Urinary bladder (tissue), 4 donors: ENCODE measurements at places on chromosomes 11 and 22. TPM values are rescaled to one million over a fixed set of nuclear protein-coding genes. Genes with fewer than 3 reads are reported as not detected.

- DNase-seq = no peak
Observed at GRCh38 chr11:129840236-129840635, 24.6 kb downstream of the TMEM45B start.

- DNase-seq = no peak
Observed at GRCh38 chr11:12540913-12541582, 133.2 kb upstream of the TEAD1 start.

DNA sequence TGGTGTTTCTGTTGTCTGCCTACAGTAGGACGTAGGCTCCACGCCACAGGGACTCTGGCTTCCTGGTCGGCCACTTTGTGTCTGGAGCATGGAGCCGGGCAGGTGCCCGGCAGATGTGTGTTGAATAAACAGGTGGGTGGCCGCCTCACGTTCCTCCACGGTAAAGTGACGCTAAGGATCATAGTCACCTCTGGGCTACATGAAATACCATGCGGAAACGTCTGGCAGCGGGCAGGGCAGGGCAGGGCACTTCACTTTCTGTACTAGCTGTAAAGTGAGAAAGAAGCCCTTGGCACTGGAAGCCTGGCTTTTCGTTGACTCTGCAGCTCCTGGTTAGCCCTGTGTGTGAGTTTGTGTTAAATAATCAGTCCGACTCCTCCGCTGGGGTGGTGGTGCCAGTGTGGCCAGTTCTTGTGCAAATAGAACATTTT is 52.4 kb downstream of the MCM5 start:
- peak; percentile 49 for DNase-seq

Gene TEX12
- polyA plus RNA-seq = 0.09 TPM

Gene RBMXL2
- polyA plus RNA-seq = not detected

DNA sequence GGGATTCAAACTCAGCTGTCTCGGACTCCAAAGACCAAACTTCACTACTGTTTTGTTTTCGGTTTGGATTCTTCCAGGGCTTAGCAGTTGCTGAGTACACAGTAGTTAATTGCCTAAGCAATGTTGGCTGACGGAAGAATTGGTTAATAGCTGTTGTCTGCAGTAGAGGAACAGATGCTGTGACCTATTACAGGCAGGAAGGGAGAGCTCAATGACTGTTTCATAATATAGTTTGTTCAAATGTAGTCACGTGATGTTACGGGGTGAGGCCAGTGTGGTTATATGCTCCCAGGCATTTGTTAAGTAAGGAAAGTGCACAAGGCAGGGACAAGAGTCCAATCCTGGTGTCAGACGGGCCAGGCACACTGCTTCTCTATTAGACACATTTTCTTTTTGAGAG is 222.6 kb upstream of the CCDC90B start:
- no peak for DNase-seq

Gene ATM
- polyA plus RNA-seq = 23.7 TPM

DNA sequence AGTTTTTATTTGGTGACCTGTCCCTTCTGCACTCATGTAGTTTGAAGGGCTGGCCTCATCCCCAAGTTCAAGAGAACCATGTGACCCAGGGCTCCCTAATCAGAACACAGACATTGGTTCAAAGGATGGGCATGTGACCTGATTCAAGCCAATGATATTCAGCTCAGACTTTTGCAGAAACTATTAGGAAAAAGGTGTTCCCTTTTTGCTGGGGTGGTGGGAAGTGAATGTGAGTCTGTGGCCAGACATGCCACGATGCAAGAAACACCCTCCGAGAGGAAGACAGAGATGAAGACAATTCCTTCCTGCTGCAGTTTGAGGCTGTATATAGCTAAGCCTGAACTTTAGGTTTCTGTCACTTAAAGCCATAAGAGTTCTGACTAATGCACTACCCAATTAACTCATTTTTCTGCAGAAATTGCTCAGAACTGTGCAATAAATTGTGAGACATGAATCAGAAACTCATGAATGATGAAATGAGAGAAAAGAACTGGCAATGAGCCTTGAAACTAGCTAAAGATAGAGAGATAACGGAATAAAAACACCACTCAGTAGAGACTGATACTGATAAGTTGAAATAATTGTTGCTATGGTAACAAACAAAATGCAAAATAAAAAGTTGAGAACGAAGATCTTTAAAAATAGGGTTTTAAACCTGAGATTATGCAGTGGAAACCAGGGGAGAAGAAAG is 9.2 kb upstream of the MAPK1 start:
- DNase-seq = no peak

Gene SSTR3
- not detected for polyA plus RNA-seq

- no peak for DNase-seq
Observed at GRCh38 chr11:57460758-57461749, 726 bp downstream of the RTN4RL2 start.

GRCh38 chr11:10042699-10043098 is 251.3 kb downstream of the SBF2 start:
- no peak for DNase-seq

GRCh38 chr22:46500201-46500600 is 37.2 kb downstream of the CELSR1 start:
- no peak for DNase-seq

Gene KLHDC7B
- polyA plus RNA-seq = 0.33 TPM

DNA sequence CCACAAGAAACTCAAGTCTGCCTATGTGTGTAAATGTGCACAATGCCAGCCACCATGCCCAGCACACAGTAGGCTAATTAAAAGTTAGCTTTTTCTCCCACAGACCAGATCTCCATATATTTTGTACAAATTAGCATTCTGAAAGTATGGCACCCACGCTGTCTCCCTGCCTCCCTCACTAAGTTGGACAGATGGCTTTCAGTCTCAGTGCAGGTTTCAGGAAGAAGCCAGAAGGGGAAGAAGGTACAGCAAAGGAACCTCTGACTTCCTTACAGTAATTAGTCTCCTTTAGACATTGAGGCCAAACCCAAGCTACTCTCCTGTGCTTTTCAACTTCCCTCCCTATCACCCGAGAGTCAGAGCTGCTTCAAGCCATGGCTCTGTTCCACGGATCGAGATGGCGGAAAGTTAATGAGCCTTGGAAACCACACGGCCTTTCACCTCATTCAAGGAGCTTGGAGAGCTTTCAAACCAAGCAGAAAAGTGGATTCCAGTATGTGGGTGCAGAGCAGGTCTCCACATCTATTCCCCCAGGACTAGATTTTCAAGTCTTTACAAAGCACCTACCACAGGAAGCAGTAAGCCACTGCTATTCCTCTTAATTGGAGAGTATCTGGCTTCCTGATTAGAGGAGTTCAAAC is 221.1 kb upstream of the NARS2 start:
- no peak for DNase-seq

Gene OR10D3
- not detected for polyA plus RNA-seq

GRCh38 chr11:94948070-94948617 is 25.2 kb downstream of the CWC15 start:
- DNase-seq = no peak

DNA sequence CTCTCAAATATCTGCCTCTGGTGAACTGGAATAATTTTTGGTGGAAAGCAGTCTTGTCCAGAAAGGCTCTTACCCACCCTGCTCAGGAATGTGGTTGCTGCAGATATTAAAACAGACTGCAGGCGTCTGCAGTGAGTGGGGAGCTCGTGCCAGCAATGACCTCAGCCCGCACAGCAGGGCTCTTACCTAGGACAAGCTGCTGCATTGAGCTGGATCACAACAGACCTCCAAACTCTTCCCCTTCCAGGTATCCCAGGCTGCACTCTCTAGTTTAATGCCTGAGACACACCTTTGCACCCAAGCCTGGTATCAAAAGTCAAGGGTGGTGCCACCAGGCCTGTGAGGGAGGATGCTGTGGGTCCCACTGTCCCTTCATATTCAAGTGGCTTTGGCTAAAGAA is 69.7 kb upstream of the CDON start:
- DNase-seq = no peak

DNA sequence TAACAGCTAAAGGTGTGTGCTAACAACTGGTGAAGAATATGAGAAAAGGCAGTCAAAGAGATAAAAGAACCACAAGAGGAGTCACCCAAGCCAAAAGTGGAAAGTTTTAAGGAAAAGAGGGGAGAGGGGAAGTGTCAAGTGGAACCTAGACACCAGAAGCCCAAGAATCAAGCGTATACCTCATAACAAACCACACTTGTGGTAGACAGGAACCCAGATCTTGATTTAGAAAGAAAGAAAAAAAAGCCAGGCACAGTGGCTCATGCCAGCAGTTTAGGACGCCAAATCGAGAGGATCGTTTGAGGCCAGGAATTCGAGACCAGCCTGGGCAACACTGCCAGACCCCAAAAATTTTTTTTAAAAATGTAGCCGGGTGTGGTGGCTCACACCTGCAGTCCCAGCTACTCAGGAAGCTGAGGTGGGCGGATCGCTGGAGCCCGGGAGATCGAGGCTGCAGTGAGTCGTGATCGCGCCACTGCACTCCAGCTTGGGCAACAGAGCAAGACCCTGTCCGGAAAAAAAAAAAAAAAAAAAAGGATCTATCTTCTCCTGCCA is 877 bp downstream of the SLC25A17 start:
- no peak for DNase-seq

Gene CNGA4
- polyA plus RNA-seq = 0.28 TPM

GRCh38 chr11:132744771-132745170 is 787.5 kb downstream of the OPCML start:
- DNase-seq = no peak

Gene TMEM45B
- 4.5 TPM for polyA plus RNA-seq

- DNase-seq = no peak
Observed at GRCh38 chr22:36258701-36259614, 6.0 kb downstream of the APOL1 start.

GRCh38 chr11:119460097-119460496 is 37.1 kb upstream of the THY1 start:
- DNase-seq = no peak

DNA sequence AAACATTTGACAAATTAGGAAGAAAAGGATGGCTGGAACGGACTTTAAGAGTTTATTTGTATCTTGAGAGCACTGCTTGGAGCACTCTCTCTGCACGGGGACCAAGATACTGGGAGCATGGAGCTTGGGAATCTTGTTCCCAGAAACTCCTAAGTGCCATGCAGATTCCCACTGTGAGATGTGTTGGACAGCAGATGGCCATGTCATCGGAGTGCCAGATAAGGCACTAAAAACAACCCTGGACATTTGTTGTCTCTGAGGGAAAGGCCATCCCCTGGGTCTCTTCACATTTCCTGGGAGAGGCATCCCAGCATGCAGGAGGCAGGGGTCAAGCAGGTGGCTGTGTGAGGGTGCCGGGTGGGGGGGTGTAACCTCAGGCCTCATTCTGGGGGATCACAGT is 2.9 kb downstream of the KIRREL3 start:
- no peak for DNase-seq

Gene DPAGT1
- 29.1 TPM for polyA plus RNA-seq

- no peak for DNase-seq
Observed at GRCh38 chr11:2563213-2564007, 118.6 kb downstream of the KCNQ1 start.

DNA sequence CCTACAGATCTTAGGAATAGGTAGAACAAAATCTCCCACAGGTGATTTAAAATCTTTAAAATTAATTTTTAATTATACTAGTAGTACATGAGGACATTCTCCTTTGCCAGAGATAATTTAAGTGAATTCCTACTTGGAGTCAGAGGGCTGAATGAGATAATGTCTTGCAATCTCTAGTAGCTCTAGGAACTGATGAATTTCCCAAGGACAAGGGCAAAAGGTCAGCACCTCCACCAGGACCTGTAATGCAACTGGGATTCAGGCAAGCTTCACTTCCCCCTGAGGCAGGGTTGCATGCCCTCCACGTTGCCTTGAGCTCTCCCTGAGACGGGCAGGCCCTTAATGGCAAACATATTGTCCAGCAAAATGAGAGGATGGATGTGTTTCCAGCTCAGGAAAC is 330.3 kb upstream of the PITPNB start:
- DNase-seq = no peak

GRCh38 chr11:59025097-59025496 is 61.0 kb upstream of the GLYATL1B start:
- DNase-seq = no peak

GRCh38 chr22:40263191-40263590 is 83.1 kb upstream of the ADSL start:
- no peak for DNase-seq

DNA sequence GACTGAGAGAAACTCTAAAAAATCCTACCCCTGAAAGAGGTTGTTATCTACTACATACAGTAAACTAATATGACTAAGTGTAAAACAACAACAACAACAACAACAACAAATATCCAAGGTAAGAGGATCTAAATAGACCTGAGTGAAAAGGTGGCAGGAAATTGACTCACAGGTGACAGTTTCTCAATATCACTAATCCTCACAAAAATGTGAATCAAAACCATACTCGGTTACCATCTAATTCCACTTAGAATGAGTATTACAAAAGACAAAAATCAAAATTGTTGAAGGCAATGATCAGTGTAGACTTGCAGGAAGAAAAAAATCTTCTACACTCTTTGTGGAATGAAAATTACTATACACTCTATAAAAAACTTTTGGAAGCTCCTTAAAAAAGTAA is 17.5 kb downstream of the RGL4 start:
- no peak for DNase-seq

GRCh38 chr11:970319-970871 is 44.7 kb downstream of the AP2A2 start:
- DNase-seq = no peak

Gene SLC22A6
- not detected for polyA plus RNA-seq

Gene DDTL
- polyA plus RNA-seq = 6.3 TPM

Gene MAP6
- 8.0 TPM for polyA plus RNA-seq

GRCh38 chr22:25080855-25081254 is 118.8 kb upstream of the CRYBB3 start:
- DNase-seq = no peak

Gene OR6A2
- polyA plus RNA-seq = not detected

GRCh38 chr11:70065318-70066135 is 12.6 kb upstream of the ANO1 start:
- DNase-seq = no peak

Gene VPREB3
- polyA plus RNA-seq = not detected

DNA sequence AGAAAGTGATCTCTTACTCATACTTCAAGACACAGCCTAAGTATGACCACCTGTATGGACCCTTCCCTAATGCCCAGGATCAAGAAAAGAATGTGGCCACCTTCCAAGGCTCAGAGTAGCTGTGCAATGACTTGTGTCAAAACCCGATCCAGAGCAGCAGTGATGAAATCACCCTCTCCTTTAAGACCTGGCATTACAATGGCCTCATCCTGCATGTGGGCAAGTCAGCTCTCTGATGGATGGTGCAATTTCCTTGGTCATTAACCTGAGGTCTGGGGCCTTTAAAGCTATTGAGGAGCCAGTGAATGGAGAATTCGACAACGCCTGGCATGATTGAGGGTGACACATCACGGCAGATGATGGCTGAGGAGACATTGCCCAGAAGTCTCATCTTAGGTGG is 9.1 kb upstream of the TUBA8 start:
- no peak for DNase-seq

DNA sequence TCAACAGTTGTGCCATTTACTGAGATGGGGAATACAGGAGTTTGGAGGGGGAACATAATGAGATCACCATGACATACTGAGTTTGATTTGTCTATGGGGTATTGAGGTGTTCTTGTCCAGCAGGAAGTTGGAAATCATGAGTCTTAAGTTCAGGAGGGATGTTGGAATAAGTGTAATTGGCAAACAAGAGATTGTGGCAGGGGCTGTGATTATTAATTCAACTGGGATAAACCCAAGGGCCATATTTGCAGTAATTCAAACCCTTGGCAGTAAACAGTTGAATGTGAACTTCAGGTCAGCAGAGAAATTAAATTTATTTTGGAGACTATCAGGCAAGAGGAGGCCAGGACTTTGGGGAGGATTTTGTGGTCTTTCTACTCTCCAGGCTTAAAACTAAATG is 33.4 kb downstream of the ADM start:
- no peak for DNase-seq
